ENCODE measurements at places on chromosomes 12 and 14.

GRCh38 chr14:97116546-97116945, 319.4 kb downstream of the VRK1 start:
- no peak for DNase-seq

DNA sequence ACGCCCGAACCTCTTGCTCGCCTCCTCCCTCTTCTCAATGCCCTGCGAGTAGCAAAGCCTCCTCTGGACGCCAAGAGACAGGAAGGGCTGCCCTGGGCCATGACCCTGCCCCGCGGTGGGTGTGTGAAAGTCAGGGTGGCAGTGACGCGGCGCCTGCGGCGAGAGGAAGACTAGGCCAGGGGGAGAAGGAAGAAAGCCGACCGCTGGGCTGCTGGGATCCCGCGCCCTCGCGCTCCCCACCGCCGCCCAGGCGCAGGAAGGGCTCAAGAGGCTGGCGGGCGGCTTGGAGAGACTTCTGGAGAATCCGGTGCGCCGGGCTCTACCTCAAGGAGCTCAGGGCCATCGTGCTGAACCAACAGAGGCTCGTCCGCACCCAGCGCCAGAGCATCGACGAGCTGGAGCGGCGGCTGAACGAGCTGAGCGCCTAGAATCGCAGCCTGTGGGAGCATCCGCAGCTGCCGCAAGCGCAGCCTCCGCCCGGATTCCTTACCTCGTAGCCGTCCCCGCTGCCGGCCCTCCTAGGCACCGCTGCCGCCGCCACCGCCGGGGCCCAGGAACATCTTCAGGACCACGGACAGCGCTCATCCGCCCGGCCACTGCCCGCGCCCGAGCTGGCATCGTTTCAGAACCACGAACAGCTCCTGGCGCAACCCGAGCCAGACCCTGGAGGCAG, 105.0 kb upstream of the PRB2 start:
- DNase-seq: peak; percentile 21

DNA sequence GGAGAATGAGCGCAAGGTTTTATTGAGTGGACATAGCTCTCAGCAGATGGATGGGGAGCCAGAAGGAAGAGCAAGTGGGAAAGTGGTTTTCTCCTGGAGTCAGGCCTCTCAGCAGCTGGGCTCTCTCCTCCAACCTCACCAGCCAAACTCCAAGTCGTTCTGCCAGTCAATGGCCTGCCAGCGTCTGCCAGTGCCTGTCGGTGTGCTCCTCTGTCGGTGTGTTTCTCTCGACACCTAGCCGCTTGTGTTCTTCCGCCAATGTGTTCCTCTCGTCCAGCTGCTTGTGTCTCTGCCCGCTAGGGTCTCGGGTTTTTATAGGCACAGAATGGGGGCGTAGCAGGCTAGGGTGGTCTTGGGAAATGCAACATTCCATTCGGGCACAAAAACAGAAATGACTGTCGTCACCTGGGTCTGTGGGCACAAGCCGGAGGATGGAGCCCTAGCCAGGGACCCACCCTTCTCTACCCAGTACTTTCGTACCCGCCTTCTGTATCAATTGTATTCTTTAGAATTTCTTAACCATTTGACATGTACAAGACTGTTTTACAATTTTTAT, 1365.4 kb downstream of the FSCB start:
- no peak for DNase-seq

- DNase-seq: no peak
Measured at GRCh38 chr14:50452979-50453705, 56.5 kb upstream of the CDKL1 start.

DNA sequence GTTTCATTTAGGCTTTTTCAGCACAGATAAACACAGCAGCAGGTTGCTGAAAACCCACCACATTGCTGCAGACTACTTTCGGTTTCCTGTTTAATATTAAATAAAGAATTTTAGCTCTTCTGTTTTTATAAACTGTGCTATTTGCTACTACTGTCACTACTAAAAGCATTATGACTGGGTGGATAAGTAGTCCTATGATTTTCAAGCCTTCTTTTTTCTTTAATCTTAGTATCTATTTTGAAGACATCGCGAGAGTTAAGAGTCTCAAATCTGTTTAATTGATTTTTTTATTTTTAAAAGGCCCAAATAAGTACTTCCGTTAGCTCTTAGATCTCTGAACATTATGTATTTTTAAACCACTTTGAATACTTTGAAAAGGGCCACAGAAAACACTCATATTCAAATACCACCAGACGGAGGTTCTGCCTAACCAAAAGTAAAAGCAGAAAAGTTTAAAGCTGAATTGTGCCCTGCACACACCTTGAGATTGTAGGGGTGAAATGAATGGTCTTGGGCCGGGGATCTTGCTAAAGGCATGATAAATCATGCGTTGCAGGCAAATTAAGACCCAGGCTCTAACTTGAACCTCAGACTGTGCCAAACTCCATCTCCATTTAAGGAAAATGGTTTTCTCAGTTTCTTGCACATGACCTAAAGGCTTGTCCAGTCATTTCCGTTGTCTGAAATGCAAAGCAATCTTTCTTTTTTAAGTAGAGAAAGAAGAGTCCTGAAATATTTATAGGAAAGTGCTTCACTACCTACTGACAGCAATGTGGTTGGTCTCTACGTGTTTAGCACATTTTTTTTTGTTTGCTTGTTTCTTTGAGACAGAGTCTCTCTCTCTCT, 13.6 kb upstream of the FOXN3 start:
- DNase-seq: no peak

DNA sequence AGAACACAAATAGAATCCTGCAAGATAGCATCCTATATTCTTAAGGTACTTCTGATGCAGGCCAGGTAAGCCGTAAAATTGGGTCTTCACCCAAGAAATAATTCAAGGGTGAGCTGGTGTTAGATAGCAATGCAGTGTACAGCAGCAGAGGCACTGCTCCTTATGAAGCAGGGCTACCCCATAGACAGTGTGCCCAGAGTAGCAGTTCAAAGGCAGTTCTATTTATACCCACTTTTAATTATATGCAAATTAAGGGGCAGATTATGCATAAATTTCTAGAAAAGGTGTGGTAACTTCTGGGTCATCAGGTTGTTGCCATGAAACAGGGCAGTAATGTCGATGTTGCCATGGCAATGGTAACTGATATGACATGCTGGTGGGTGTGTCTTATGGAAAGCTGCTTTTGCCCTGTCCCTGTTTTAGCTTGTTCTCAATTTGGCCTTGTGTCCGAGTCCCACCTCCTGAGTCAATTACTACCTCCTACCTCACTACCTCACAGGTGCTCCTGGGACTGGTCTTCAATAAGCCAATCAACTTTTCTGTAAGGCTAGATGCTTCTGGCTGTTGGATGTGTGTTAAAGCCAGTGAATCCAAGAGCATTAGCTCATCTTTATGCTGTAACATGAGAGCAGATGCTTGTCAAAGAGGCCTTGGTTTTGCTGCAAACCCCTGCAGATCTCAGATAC, 61.0 kb downstream of the PPM1A start:
- DNase-seq: no peak

DNA sequence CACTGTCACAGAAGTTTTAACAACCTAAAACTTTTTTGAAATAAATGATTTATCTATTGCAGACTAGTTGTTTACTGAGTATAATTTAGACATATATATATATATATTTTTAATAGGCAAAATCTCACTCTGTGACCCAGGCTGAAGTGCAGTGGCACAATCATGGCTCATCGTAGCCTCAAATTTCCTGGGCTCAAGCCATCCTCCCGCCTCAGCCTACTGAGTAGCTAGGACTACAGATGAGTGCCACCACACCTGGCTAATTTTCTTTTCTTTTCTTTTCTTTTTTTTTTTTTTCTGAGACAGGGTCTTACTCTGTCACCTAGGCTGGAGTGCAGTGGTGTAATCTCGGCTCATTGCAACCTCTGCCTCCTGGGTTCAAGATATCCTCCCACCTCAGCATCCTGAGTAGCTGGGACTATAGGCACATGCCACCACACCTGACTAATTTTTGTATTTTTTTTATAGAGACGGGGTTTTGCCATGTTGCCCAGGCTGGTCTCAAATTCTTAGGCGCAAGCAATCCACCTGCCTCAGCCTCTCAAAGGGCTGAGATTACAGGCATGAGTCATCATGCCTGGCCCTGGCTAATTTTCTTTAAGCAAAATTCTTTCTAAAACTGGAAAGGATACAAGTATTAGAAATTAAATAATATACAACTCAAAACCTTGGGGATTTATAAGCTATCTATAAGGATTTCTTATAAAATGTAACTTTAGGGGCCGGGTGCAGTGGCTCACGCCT, 23.1 kb downstream of the EEA1 start:
- DNase-seq: no peak

- DNase-seq: no peak
Measured at GRCh38 chr14:96246539-96246847, 9.5 kb upstream of the BDKRB1 start.

DNA sequence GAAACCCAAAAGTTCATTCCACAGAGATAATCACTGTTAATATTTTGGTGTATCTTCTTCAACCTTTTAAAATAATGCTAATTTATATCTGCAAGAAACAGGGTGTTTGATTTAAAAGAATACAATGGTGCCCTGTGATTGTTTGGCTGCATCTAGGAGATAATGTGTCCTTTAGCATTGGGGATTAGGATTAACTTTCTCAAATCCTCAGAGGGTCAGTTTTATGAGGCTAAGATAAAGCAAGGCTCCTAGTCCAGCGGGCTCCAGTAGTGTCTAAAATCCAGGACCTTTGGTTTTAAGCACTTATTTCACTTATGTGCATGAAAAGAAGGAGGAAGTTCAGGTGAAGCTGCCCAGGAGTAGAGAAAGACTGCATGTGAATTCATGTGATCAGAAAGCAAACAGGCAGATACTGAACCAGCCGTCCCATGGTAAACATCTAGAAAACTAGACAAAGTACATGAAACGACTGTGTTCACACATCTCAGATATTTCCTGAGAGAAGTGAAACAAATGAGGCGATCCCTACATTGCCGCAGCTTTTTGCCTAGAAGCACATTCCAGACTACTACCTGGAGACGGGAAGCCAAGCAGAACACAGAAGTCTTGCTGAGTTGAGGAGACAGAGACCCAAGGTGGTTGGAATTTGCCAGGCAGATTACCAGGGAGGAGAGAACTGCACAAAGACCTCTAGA, 129.1 kb upstream of the MAX start:
- DNase-seq: no peak

GRCh38 chr14:104986487-104987164, 1.0 kb downstream of the CLBA1 start:
- no peak for DNase-seq
